ENCODE measurements at places on chromosomes 5 and 9.
A peak's percentile ranks its signal among the peaks of the same experiment; 100 is the strongest.

- no peak for DNase-seq
These were observed 234.5 kb downstream of the PCSK1 start for GRCh38 chr5:96198356-96199058.

- DNase-seq, result no peak
These were observed 146.5 kb downstream of the PPP2R2B start for GRCh38 chr5:146731909-146732659.

GRCh38 chr9:70835323-70835722, 286.1 kb downstream of the TRPM3 start:
- DNase-seq, result no peak

GRCh38 chr9:121889990-121890563, 203.0 kb downstream of the TTLL11 start:
- no peak for DNase-seq

GRCh38 chr5:176611435-176611834, 1.5 kb upstream of the GPRIN1 start:
- DNase-seq, result peak; percentile 44

GRCh38 chr9:27377811-27378456, 81.0 kb upstream of the EQTN start:
- no peak for DNase-seq

- DNase-seq, result no peak
These were observed 101.9 kb downstream of the NLN start for GRCh38 chr5:65823845-65824445.

DNA sequence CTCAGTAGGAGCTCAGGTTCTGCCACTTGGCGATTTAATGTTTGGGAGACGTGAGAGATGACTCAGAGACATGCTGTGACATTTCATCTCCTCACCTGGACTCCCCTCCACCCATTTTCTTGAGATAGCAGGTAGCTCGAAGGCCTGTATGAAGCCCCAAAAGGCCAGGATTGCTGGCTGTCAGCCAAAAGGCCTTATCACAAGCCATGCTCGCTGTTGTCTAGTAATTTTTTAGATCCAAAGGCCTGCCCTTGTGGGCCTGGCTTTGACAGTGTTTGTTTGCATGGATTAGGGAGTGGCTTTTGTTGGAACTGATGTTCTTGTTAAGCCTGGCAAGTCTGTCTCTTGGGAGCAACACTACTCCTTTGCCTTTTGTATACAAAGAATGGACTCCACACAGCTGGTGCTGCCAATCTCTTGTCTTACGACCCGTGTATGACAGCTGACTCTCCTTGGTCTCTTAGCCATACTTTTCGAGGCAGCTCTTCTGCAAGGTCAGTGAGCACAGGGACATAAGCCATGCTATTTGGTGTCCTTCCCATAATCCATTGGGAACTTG, 22.7 kb downstream of the CAVIN4 start:
- DNase-seq, result no peak

- DNase-seq, result peak; percentile 52
These were observed 83.4 kb downstream of the RAPGEF1 start for GRCh38 chr9:131656356-131657036.

DNA sequence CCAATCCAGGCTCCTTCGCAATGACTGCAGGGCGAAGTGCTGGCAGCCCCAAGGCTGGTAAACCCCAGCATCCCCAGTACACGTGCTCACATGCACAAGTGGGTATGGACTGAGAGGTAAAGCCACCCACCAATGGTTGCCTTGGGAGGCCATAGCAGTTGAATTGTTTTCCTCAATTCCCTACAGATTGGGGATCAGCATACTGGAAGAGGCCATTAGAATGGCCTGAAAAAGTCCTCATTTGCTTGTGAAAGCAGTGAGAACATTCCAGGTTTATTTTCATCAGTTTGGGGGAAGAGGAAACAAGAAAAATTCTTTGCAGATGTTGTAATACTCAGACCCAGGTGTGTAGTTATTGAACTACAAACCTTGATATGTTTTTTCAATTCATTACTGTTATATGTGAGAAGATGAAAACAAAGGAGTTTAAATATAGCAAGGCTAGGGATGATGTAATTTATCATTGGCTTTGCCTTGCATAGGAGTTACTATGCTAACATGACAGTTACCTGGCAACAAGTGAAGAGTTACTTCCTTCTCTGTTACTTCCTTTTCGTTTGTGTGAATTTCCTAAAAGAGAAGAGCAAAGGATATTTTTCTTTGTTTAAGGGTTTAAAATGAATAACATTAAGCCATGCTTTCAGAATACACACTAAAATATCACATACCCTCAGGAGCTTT, 36.4 kb downstream of the MTMR12 start:
- DNase-seq, result peak; percentile 35

- DNase-seq, result no peak
These were observed 95.2 kb downstream of the FGF1 start for GRCh38 chr5:142590451-142591231.

DNA sequence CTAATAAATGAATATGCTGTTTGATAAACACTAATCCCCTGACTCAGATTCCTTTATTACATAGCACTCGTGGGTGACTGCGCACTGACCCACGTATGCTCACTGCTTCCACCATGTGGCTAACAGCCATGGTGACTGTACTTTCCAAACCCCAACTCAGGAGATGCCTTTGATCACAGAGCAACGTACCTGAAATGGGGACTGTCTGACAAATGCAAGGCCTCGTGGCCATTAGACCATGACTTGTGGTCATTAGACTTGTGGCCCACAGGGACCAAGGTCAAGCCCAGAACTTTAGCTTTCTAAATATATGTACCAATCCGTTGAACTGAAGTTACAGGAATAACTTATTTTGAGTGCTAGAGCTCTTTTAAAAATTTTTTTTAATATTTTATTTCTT, 46.6 kb downstream of the CYFIP2 start:
- DNase-seq, result peak; percentile 41

DNA sequence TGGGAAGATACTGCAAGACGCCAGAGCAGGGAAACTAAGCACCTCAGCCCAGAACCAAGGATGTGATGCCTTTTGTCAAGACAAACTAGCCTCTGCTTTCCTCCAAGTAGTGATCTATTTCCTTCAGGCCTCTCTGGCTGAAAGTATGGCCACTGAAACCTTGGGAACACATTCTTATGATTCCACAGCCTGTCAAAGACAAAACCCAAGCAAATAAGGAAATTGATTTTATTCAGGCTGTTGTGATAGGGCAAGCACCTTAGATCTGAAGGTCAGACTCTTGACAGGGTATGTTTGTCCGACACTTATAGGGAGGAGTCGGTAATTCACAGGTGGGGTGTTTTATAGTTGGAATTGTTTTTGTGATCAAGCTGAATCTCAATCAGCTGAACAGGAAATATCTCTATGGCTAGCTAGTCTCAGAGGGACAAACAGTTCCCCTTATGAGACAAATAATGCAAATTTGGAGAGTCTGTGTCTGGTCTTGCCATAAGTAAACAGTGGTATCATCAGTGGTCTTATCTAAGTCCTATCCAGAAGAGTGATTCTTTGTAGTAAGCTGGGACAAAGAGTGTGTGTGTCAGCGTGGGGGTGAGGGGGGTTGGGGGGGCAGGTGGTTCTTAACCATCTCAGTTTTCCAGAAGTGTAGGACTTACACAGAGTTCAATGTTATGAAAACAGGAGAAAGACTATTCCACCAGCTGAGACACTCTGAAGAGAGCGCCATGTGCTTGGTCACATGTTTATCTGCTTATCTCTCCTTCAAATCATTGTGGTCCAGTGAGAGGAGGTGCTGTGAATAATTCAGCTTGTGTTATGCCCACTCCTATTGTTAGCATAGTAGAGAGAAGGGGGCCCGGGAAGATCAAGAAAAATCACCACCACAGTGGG, 6.7 kb upstream of the ZCCHC10 start:
- no peak for DNase-seq

- DNase-seq, result no peak
These were observed 32.0 kb downstream of the SEMA5A start for GRCh38 chr5:9513827-9514226.

GRCh38 chr5:180340856-180341255, 12.3 kb downstream of the GFPT2 start:
- no peak for DNase-seq

GRCh38 chr9:17063535-17064135, 71.2 kb upstream of the CNTLN start:
- DNase-seq, result peak; percentile 42

GRCh38 chr9:70887826-70888225, 233.6 kb downstream of the TRPM3 start:
- no peak for DNase-seq

DNA sequence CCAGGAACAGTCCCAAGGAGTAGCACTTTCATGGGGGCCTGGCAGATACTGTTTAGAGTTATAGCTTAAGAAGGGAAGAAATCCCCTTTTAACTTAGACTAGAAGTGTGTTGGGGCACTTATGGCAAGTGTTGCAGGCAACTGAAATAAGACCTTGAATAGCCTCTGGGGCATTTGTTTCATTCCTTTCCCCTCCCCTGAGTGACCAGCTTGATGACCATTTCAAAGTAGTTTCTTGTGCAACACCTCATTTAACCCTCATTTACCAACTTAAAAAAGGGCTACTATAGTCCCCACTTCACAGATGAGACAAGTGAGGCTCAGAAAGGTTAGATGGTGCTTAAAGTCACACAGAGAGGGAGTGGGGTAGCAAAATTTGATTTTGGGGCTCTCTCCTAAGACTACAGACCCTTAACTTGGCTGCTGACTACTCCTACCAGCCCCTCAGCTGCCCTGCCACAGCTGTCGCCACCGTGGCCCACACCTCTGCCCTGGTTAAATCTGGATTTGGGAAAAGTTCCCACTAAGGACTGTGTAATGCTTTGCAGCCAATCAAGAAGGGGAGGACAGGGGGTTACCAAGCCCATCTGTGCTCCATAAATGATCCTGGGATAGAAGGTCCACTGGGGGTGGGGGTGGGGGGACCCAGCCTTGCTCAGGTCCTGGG, 5.5 kb downstream of the PDLIM4 start:
- DNase-seq, result no peak

- DNase-seq, result no peak
These were observed 28.7 kb downstream of the TAF1L start for GRCh38 chr9:32606811-32607210.

DNA sequence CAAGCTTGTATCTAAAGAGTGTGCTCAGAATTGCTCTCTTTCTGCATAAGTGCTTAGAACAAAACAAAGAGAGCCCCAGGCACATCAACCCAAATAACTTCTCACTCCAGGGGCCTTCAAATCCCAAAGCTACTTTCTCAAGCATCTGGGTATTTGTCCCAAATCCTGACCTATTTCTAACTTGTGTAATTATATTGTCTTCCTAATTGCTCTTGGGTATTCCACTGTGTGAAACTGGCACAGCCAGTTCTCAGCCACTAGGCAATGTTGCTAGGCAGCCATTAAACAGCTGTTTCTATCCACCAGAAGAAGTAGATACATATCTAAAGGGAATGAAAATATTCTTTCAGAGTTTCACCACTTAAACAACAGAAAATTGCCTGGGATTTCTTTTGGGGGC, 198.8 kb downstream of the PRELID2 start:
- DNase-seq, result no peak

GRCh38 chr9:126842220-126842842, 18.1 kb upstream of the ZBTB34 start:
- DNase-seq, result no peak

- DNase-seq, result no peak
These were observed 208.6 kb downstream of the GRIA1 start for GRCh38 chr5:153699035-153699434.

- DNase-seq, result no peak
These were observed 518.6 kb upstream of the NUDT12 start for GRCh38 chr5:104081232-104081631.

DNA sequence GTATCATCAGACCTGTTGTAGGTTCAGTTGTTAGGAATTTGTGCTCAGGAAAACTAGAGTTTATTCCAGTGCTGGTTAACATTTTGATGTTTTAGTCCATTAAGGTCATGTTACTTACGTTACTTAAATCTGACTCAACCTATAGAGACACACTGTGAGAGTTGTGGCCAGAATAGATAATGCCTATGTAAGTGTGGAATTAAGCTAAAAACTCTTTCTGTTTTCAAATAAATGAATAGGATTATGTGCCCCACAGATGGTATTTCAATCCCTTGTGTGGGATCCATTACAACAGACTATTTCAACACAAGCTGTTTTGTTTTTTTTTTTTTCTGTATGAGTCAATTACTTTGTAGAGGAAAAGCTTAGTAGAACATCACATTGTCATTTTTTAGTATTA, 68.1 kb downstream of the MEGF10 start:
- no peak for DNase-seq

- DNase-seq, result no peak
These were observed 10.9 kb upstream of the RHOBTB3 start for GRCh38 chr5:95720094-95720786.

- no peak for DNase-seq
These were observed 41.4 kb upstream of the DAB2IP start for GRCh38 chr9:121609822-121610637.

- DNase-seq, result no peak
These were observed 63.9 kb downstream of the ARHGEF37 start for GRCh38 chr5:149645236-149645635.

GRCh38 chr5:16690243-16690852, 73.6 kb upstream of the RETREG1 start:
- DNase-seq, result peak; percentile 36

DNA sequence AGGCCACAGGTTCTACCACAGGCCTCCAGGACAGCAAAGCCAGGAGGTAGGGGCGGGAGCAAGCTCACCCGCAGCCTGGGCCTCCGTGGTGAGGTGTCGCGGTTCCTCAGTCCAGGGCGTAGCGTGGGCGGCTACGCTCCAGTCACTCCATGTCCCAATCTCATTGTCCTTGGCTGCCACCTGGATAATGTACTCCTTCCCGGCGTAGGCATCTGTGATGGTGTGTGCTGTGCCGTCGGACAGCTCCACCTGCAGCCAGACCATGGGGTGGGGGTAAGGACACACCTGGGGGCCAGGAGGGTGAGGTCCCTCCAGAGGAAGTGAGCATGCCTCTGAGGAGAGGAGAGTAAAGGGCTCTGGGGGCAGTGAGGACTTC, 29.8 kb upstream of the ENHO start:
- DNase-seq, result no peak

GRCh38 chr9:131567910-131568309, 22.6 kb downstream of the PRRT1B start:
- no peak for DNase-seq

DNA sequence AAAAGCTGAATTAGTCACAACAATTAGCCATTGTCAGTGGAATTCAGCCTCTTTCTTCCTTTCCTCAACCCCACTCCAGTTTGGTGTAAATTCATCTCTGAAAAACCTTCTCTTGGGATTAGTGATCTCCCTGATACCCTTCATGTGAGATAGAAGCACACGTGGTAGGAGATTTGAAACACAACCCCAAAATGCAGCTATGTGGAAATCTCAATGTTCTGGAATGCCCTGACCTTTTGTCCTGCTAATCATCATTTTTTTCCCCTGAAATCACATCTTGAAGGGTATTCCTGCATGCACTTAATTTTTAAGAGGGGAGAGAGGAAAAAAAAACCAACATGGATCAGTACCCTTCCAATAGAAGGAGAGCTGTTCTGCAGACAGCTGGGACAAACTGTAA, 612.6 kb downstream of the EBF1 start:
- DNase-seq, result no peak
